ENCODE measurements at places on chromosomes 5 and 9. TPM values are rescaled to one million over a fixed set of nuclear protein-coding genes. Genes with fewer than 3 reads are reported as not detected.

- DNase-seq: no peak
Measured at GRCh38 chr5:131196331-131196730, 25.6 kb downstream of the LYRM7 start.

DNA sequence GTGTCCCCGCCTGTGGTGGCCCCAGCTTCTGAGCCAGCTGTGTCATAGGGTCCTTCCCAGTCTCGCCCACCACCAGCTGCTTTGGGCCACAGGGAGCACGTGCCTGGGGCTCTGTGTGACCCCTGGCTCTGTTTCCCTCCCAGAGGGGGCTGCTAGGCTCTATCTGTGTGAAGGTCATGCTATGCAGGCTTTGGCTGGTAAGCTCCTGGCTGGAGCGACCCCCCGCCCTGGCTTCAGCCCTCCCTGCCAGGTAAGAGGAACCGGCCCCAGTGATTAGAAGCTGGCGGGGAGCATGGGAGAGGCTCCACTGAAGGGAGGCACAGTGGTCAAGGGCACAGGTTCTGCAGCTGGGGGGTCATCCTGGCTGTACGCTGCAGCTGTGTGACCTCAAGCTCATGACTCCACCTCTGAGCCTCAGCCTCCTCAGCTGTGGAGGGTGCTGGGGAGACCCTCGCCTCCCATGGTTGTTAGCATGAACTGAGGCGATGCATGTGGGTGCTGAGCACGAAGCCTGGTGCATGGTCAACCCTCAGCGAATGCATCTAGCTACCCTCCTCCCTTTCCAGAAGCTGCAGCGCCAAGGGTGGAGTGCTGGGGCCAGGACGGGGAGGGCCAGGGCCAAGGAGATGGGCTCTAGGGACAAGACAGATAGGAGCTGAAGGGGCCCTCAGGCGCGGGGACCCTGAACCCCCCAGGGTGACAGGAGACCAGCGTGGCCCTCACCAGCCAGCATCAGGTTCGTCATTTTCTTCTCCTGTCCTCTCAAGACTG, 163.8 kb upstream of the MVB12B start:
- no peak for DNase-seq

DNA sequence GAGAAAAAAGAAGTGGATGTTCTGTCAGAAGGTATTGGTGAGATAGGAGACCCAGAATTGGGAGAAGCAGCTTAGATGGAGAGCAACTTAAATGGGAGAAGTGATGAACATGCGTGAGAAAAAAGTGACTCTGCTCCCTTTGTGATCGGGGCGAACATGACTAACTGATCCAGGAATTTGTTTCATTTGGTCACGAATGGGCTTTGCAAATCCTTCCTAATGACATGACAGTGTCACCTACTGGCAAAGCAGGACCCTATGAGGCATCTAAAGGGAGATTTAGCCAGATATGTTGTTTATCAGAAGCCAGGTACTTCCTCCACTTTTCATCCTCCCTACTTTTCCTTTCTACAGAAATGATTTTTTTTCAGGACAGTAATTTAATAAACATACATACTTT, 787.4 kb upstream of the RGMB start:
- no peak for DNase-seq

DNA sequence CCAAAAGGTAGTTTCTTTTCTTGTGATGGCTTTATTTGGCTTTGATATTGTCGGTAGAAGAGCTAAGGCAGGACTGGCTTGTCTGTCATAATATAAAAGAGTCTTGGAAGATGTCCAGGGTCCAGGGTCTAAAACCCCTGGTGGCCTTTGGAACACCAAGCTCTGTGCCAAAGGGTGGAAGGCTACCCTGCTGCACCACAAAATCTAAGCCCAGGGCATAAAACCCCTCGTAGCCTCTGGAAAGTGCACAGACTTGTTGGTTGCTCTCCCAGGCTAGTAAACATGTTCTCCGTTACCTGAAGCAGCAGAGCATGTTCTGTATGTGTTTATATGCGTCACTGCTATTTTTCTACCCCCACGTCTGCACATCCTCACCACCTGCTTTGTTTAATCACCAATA, 75.5 kb downstream of the OSTF1 start:
- no peak for DNase-seq

DNA sequence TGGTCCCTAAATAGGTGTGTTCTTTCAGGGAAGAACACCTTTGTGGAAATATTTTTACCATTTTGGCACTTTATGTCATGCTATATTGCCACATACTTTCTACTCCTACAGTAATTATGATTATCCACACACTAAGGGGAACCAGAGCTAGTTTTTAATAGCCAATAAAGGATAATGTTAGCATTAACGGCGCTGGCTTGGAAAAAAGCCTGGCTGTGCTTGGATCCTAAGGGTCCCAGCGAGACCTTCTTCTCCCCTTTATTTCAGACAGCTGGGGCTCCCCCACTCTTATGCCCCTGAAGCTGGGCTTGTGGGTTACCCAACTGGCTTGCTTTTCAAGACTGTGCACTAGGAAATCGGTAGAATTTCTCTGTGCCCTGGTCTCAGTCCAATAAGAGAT, 158.5 kb upstream of the NFIL3 start:
- DNase-seq: no peak

GRCh38 chr9:6923086-6923485, 165.3 kb downstream of the KDM4C start:
- DNase-seq: no peak

GRCh38 chr5:1336106-1336561, 8.8 kb downstream of the CLPTM1L start:
- DNase-seq: no peak

- DNase-seq: no peak
Measured at GRCh38 chr5:79936646-79937216, 54.3 kb downstream of the MTX3 start.

DNA sequence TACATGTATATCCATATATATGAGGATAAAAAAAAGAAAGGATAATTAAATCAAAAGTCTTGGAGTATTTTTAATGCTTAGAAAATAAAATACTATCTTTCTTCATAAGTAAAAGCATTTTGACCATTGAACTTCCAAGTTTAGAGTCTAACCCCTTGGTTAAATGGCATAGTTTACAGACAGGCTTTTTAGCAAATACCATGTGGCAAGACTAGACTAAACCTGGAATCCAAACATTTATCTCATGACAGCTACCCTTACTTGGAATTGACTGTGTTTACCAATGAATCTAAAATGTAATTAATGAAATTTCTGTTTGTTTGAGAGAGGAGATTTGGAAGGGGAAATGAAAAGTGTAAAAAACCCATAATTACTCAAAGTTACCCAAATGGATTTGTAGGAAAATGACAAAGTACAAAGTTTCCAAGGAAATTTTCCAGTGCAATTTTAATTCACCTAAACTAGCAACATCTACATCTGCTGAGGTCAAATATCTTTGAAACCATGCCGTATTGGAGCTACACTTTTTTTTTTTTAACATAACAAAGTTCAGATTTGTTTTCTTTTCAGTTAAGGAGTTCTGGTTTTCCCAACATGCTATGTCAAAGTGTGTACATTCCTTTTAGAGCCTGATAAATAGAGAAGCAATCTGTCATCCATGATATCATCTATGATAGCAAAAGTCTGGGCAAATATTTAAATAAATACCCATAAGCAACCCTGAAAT, 272.1 kb upstream of the DAB2 start:
- DNase-seq: no peak

GRCh38 chr5:175489693-175490443, 11.5 kb downstream of the SFXN1 start:
- DNase-seq: no peak

DNA sequence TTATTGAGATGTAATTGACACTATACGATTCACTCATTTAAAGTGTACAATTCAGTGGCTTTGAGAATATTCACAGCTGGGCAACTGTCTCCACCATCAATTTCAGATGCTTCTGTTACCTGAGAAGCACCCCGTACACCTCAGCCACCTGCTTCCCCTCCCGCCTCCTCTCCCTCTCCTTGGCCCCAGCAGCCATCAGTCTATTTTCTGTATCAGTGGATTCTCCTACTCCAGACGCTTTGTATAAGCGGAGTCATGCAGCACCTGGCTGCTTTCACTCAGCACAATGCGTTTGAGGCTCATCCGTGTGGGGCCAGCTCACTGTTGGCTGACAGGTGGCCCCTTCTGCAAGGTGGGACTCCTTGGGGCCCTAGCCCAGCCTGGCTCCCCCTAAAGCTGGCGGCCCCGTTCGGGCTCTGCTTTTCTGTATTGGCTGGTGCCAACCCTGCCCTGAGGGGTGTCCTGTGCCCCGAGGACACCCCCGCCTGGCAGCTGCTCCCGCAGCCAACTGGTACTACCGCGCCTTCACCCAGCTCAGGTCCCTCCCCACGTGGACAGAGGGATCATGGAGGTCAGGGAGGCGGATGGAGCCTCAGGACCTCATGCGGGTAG, 124.4 kb upstream of the COL5A1 start:
- DNase-seq: no peak

- no peak for DNase-seq
Measured at GRCh38 chr9:27352457-27353165, 55.7 kb upstream of the EQTN start.

DNA sequence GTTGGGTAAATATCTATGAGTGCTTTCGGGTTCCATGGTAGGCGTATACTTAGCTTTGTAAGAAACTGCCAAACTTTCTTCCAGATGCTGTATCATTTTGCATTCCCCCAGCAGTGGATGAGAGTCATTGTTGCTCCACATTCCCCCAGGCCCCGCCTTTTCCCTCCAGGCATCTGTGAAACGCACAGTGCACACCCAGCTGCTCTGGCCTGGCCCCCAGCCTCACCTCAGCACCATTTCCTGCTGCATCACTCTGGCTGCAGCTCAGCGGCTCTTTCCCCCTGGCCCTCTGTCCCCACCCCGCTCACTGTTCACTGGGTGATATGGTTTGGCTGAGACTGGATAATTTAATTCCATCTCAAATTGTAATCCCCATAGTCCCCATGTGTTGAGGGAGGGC, 76.6 kb upstream of the SPTLC1 start:
- peak; percentile 71 for DNase-seq

GRCh38 chr5:139837711-139838380, 42.2 kb downstream of the PSD2 start:
- peak; percentile 25 for DNase-seq

DNA sequence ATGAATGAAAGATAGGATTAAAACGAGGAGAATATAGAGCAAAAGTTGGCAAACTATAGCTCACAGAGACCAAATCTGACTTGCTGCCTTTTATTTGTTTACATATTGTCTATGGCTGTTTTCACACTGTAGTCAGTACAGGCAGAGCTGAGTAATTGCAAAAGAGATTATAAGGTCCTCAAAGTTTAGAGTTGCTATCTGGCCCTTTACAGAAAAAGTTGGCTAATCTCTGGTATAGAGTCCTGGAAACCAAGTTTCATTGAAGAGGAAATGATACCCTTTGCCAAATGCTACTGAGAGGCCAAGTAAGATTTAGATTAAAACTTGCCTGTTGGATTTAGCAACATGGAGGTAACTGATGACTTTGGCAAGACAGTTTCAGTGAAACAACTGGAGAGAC, 36.0 kb downstream of the LYRM7 start:
- DNase-seq: no peak

- DNase-seq: no peak
Measured at GRCh38 chr5:86806206-86806605, 188.5 kb downstream of the COX7C start.

- DNase-seq: peak; percentile 87
Measured at GRCh38 chr9:133492061-133493021, 13.4 kb upstream of the SLC2A6 start.

DNA sequence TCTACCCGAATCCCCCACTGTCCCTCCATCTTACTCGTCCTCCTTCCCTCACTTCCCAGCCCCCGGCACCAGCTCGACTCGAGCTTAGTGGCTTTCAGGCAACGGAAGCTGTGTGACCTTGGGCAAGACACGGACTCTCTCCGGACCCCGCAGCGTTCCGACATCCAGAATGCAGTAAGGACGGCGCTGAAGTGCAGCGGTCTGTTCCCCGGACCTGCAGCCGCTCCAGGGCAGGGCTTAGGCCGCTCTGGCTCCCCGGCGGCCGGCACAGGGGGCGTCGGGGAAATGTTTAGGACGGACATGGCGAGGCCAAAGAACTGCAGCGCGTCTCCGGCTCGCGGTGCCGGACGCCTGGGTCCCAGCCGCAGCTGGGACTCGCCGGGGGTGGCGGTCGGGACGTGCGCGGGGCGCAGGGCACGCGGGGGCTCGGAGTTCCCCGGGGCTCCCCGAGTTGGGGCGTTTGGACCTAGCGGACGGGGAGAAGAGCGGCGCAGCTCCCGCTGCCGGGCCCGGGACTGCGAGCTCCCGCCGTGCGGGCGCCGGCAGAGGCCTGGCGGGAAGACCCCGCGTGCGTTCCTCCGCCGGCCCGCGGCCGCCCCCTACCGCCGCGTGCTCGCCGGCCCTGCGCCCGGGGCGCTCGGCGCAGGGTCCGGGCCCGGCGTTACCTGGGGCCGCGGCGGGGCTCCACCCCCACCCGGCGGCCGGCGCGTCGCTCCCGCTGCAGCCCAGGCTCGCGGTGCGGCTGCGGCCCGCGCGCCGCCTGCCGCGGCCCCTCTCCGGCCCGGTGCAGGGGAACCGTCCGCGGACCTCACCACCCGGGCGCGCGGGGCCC, 5.6 kb upstream of the RNF44 start:
- peak; percentile 46 for DNase-seq

- DNase-seq: no peak
Measured at GRCh38 chr9:100689635-100690034, 111.8 kb downstream of the CAVIN4 start.

GRCh38 chr5:160837749-160838593, 14.0 kb downstream of the ATP10B start:
- no peak for DNase-seq

DNA sequence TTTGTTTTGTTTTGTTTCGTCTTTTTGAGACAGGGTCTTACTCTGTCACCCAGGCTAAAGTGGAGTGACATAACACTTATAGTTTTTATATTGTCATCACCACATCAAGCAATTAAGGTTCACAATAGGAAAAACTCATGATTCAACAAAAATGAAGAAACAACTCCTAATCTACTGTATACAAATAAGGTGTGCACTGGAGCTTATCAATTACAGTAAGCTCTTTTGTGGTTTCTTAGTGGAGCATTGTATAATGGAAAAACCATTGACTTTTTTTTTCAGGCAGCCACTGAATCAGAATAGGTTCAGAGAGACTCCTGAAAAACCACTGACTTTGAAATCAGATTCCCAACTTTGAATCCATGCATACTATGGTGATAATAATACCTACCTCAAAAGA, 10.8 kb upstream of the PLIN2 start:
- no peak for DNase-seq

DNA sequence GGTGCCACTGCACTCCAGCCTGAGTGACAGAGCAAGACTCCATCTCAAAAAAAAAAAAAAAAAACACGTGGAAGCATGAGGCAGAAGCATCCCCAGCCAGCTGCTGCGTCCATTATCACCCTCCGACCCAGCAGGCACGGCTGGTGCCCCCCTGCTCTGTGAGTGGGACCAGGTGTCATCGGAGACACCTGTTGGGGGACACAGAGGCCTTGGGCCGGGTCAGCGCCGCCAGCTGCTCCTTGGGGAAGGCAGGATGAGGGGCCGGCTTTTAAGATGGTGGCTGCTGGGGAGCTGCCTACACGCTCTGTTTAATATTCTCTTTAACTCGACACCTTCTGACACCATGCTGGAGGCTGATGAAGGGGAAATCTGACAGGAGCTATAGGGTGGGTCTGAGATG, 80.2 kb upstream of the RUFY1 start:
- DNase-seq: no peak

Gene TTC16
- not detected for total RNA-seq

Gene GABRA1
- total RNA-seq: not detected

Gene S1PR3
- total RNA-seq: not detected

Gene PCDHGB4
- total RNA-seq: 3.1 TPM

Gene FGFR4
- total RNA-seq: 588 TPM

Gene GPR151
- not detected for total RNA-seq

Gene CCL21
- total RNA-seq: not detected

Gene SPAG8
- total RNA-seq: 0.20 TPM

Gene SPATA6L
- total RNA-seq: not detected

Gene SPATA31A7
- not detected for total RNA-seq

Gene ELOVL7
- total RNA-seq: 0.77 TPM

Gene CLK4
- total RNA-seq: 28.3 TPM

Gene DIMT1
- total RNA-seq: 42.0 TPM

All from SJCRH30 (cell line).